ENCODE measurements at places on chromosomes 11 and 22. TPM values are rescaled to one million over a fixed set of nuclear protein-coding genes. Genes with fewer than 3 reads are reported as not detected.

Gene NAT10
- total RNA-seq: 13.7 TPM

Gene CFAP300
- total RNA-seq: not detected

Gene TRIM6
- 3.9 TPM for total RNA-seq

Gene TIMP3
- 116 TPM for total RNA-seq

Gene OR2AT4
- not detected for total RNA-seq

Gene KBTBD3
- total RNA-seq: 2.9 TPM

Gene DPP3
- total RNA-seq: 49.9 TPM

Gene DMC1
- 0.90 TPM for total RNA-seq

Gene HBD
- total RNA-seq: not detected

Gene PHETA2
- total RNA-seq: 31.1 TPM

Gene FOLR1
- not detected for total RNA-seq

Gene ASCL2
- total RNA-seq: not detected

Gene TTC38
- total RNA-seq: 19.4 TPM

Gene TMEM123
- 200 TPM for total RNA-seq

Gene SYNGR1
- total RNA-seq: 0.39 TPM

Gene GRIA4
- total RNA-seq: not detected

Gene IGLL1
- total RNA-seq: not detected

Gene IGLL5
- total RNA-seq: not detected

Gene GLYAT
- not detected for total RNA-seq

All from dermis microvascular lymphatic vessel endothelial cell (primary cell).